ENCODE measurements at places on chromosomes 3 and 15. TPM values are rescaled to one million over a fixed set of nuclear protein-coding genes. Genes with fewer than 3 reads are reported as not detected.

GRCh38 chr15:38254051-38254883, 1.6 kb downstream of the SPRED1 start:
- H3K4me3 ChIP-seq: peak overlapping the region; percentile 93
- H3K4me1 ChIP-seq: peaks cover 56% of the 10 kb centered on the region
- peak overlapping the region; percentile 88 for H3K27ac ChIP-seq
- no peak for DNase-seq

- H3K4me1 ChIP-seq: peaks cover 13% of the 10 kb centered on the region
- no peak overlapping the region for H3K27ac ChIP-seq
- H3K36me3 ChIP-seq: peaks cover 53% of the 10 kb centered on the region
- H3K4me3 ChIP-seq: no peak overlapping the region
- no peak for DNase-seq
- no peaks in the 10 kb centered on the region for H3K27me3 ChIP-seq
These were observed 35.3 kb downstream of the OXNAD1 start for GRCh38 chr3:16300307-16300706.

DNA sequence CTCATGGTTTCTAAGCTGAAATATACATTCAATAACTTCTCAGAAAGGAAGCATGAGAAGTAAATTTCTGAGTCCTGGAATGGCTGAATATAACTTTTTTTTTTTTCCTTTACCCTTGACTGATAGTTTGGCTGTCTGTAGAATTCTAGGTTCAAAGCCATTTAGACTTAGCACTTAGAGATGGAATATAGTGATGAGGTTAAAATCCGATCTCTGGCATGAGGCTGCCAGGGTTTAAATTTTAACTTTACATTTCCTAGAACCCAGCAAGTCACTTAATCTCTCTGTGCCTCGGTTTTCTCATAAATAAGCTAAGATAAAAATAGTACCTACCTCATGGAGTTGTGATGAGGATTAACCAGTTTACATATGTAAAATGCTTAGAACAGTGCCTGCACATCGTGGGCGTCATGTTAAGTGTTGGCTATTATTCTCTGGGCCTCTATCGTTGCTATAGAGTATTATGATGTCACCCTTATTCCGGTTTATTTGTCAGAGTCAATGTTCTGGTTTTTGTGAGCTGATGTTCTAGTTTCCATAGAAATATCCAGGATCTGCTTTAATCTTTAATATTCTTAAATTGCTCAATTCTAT, 199.8 kb upstream of the TLE3 start:
- H3K4me3 ChIP-seq: no peak overlapping the region
- H3K27me3 ChIP-seq: peaks cover 60% of the 10 kb centered on the region
- DNase-seq: no peak
- H3K27ac ChIP-seq: no peak overlapping the region
- H3K4me1 ChIP-seq: no peaks in the 10 kb centered on the region

DNA sequence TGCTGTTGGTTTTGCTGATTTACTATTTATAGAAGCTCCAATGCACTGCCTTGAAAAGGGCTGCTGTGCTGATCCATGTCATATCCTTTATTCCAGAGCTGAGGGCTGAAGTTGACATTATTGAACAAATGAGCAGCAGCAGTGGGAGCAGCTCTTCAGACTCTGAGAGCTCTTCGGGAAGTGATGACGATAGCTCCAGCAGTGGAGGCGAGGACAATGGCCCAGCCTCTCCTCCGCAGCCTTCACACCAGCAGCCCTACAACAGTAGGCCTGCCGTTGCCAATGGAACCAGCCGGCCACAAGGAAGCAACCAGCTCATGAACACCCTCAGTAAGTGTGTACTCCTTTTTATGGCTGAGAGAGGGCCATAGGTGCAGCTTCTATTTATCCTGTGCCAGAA, 8.8 kb downstream of the EAF1 start:
- no peaks in the 10 kb centered on the region for H3K27me3 ChIP-seq
- DNase-seq: no peak
- no peaks in the 10 kb centered on the region for H3K4me1 ChIP-seq
- no peak overlapping the region for H3K4me3 ChIP-seq
- H3K36me3 ChIP-seq: peaks cover 66% of the 10 kb centered on the region

- H3K27me3 ChIP-seq: no peaks in the 10 kb centered on the region
- H3K4me3 ChIP-seq: no peak overlapping the region
- H3K4me1 ChIP-seq: peaks cover 22% of the 10 kb centered on the region
These were observed 18.6 kb downstream of the KBTBD13 start for GRCh38 chr15:65095011-65095746.

DNA sequence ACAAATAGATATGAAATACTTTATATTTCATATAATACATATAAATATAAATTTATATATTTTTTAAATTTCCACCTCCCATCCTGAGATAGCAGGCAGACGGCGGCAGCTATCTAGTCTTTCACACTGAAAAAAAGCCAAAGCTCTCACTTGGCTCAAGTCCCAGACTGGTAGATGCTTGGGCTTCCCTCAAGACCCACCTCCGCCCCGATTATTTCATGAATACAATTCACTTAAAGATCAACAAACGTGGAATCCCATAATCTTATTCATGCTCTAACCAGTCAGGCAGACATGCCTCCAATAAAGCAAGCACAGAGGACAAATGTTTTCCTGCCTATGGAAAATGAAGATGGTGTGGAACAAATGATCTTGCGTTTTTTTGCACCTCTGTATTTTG, 275.9 kb upstream of the NR2F2 start:
- no peaks in the 10 kb centered on the region for H3K36me3 ChIP-seq
- no peak overlapping the region for H3K4me3 ChIP-seq
- no peak overlapping the region for H3K27ac ChIP-seq
- DNase-seq: no peak
- no peaks in the 10 kb centered on the region for H3K27me3 ChIP-seq

DNA sequence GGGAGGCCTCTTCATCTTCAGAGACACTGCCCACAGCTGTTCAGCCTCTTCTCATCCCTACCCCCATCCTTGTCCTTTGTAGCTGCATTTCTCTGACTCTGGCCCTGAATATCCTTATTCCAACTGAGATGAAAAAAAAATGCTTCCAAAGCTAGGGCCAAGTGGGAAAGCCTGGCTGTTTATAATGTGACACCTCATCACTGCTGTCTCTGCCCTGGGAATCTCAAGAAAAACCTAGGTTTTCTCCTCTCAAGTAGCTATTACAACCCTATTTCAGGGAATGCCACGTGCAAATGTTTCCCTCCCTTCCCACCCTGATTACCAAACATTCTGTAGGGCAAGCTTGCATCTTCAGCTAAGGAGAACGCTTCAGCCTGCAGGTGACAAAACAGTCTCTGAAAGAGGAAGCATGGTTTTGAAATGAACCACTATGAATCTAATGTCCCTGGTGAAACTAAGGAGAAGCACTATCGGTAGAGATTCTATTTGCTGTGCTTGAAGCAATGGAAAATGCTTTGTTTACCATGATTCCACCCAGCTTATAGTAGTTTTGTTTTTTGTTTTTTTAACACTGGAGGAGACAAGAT, 65.4 kb downstream of the USF3 start:
- H3K27ac ChIP-seq: no peak overlapping the region
- H3K4me3 ChIP-seq: no peak overlapping the region
- peaks cover 10% of the 10 kb centered on the region for H3K4me1 ChIP-seq
- peaks cover 19% of the 10 kb centered on the region for H3K27me3 ChIP-seq
- no peaks in the 10 kb centered on the region for H3K36me3 ChIP-seq

- no peaks in the 10 kb centered on the region for H3K27me3 ChIP-seq
- H3K4me3 ChIP-seq: no peak overlapping the region
- no peak for DNase-seq
- H3K36me3 ChIP-seq: no peaks in the 10 kb centered on the region
- H3K4me1 ChIP-seq: peaks cover 65% of the 10 kb centered on the region
- peak overlapping the region; percentile 73 for H3K27ac ChIP-seq
These were observed 82.4 kb downstream of the CCNL1 start for GRCh38 chr3:157077565-157077991.

DNA sequence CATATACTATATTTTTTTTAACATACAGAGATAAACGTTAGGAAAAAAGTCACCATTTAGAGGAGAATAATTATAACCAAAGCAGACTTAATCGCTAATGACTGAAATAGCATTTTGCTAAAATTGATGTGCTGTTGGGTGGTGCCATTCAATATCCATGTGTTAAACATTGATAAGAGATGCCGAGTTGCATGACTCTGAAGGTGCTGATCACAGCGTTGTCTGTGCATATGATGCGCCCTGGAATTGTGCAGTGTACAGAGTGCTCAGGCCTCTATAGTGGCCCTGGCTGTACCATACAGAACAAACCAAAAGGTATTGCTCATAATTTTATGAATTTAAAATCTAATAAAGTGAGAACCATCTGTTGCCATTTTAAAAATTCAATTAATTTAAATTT, 168.3 kb downstream of the MEIS2 start:
- H3K36me3 ChIP-seq: peaks cover 19% of the 10 kb centered on the region
- H3K4me3 ChIP-seq: no peak overlapping the region
- no peak overlapping the region for H3K27ac ChIP-seq
- DNase-seq: no peak
- peaks cover 15% of the 10 kb centered on the region for H3K4me1 ChIP-seq

GRCh38 chr3:114418724-114419543, 125.1 kb downstream of the TIGIT start:
- no peak overlapping the region for H3K27ac ChIP-seq
- no peaks in the 10 kb centered on the region for H3K36me3 ChIP-seq
- no peak for DNase-seq
- no peak overlapping the region for H3K4me3 ChIP-seq

DNA sequence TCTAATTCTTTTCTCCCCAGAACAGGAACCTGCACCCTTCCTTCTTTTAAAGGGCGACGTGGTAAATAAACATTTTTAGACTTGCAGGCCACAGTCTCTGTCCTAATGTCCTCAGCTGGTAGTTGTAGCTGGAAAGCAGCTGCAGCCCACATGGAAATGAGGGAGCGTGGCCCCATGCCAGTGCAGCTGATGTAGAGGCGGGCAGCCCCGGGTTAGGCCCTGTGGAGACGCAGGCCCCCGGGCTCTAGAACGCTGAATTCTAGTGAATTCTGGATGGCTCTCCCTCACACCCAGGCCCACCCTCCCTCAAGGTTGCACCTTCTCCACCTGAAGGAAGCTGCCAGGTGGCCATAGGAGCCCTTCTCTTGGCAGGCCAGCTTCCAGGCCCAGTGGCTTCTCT, 52.3 kb downstream of the PGPEP1L start:
- DNase-seq: no peak
- peaks cover 49% of the 10 kb centered on the region for H3K36me3 ChIP-seq
- no peak overlapping the region for H3K4me3 ChIP-seq
- peaks cover 22% of the 10 kb centered on the region for H3K4me1 ChIP-seq

DNA sequence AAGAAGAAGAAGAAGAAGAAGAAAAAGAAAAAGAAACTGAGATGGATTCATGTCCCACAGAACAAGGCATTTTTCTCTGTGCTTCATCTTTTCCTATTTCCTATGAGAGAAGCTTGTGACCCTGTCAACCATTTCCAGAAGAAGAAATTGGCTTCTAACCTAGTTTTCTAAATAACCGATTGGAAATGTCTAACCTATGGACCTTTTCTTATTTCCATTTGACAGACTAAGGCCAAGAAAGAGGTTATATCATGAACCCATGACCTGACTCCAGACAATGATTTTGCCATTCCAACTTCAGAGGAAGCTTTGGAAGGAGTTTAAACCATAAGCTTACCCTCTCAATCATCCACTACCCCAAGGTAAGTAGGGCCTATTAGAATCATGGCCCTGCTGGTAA, 16.3 kb upstream of the CSRNP1 start:
- no peak overlapping the region for H3K4me3 ChIP-seq
- no peak overlapping the region for H3K27ac ChIP-seq
- no peak for DNase-seq
- H3K27me3 ChIP-seq: peaks cover 5% of the 10 kb centered on the region
- H3K4me1 ChIP-seq: peaks cover 6% of the 10 kb centered on the region

DNA sequence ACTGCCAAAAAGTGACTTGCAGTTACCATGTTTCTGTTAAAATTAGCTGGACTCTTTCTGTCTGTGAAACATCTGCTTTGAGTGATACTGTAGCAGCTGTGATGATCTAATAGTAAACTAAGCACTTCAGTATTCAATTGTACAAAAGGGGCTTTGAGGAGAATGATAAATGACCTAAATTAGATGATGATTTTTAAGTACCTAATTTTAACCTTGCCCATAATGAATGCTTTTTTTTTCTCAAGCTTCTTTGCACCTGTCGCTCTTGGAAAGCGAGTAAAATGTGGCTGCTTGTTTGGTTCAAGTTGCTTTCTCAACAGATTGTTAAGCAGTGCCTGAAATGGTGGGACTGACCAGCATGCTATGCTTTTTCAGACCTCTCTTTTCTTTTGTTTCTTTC, 752.3 kb downstream of the EPHA3 start:
- H3K27ac ChIP-seq: no peak overlapping the region
- no peak for DNase-seq
- H3K4me1 ChIP-seq: no peaks in the 10 kb centered on the region

- no peak overlapping the region for H3K4me3 ChIP-seq
- H3K27me3 ChIP-seq: no peaks in the 10 kb centered on the region
- no peak for DNase-seq
- H3K27ac ChIP-seq: no peak overlapping the region
These were observed 1122.0 kb upstream of the ALCAM start for GRCh38 chr3:104244680-104245220.

GRCh38 chr15:99895189-99895955, 162.1 kb upstream of the LYSMD4 start:
- no peaks in the 10 kb centered on the region for H3K4me1 ChIP-seq
- H3K36me3 ChIP-seq: peaks cover 2% of the 10 kb centered on the region
- H3K4me3 ChIP-seq: no peak overlapping the region
- DNase-seq: no peak
- H3K27ac ChIP-seq: no peak overlapping the region

DNA sequence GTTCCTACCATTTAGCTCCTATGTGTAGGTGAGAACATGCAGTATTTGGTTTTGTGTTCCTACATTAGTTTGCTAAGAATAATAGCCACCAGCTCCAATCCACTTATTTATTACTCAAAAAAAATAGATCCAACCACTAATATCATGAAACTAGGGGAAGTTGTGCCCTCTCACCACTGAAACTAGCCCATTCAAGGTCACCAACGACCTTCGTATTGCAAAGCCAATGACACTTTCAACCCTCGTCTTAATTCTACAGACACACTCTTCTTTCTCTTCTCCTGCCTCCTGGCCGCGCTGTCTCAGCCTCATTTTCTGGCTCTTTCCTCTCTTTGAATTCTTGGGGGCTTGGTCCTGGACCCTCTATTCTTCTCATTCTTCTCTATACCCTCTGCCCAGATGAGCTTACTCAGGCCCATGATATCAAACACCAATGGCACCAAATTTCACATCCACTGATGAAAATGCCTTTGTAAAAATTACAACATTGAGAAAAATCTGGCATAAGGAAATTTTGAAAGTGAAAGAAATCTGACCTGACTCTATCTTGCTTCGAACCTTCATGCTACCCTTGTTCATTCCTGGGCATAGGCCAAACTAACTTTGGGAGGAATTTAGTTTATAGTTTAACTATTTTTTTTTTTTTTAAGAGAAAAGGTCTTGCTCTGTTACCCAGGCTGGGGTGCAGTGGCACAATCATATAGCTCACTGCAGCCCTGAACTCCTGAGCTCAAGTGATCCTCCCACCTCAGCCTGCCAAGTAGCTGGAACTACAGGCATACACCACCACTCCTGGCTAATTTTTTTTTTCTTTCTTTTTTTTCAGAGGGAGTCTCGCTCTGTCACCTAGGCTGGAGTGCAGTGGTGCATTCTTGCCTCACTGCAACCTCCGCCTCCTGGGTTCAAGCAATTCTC, 25.4 kb upstream of the LIMD1 start:
- H3K4me1 ChIP-seq: peaks cover 8% of the 10 kb centered on the region
- H3K27ac ChIP-seq: no peak overlapping the region
- H3K27me3 ChIP-seq: no peaks in the 10 kb centered on the region
- no peak for DNase-seq

EXD1 gene
- total RNA-seq: not detected

ATP2B2 gene
- total RNA-seq: not detected

CCDC191 gene
- 4.3 TPM for total RNA-seq

CAMKV gene
- not detected for total RNA-seq

EBLN2 gene
- 5.1 TPM for total RNA-seq
